ENCODE measurements at places on chromosomes 11 and 22.
A peak's percentile ranks its signal among the peaks of the same experiment; 100 is the strongest.

- no peak for DNase-seq
These were observed 608 bp downstream of the NIPSNAP1 start for GRCh38 chr22:29580200-29580810.

DNA sequence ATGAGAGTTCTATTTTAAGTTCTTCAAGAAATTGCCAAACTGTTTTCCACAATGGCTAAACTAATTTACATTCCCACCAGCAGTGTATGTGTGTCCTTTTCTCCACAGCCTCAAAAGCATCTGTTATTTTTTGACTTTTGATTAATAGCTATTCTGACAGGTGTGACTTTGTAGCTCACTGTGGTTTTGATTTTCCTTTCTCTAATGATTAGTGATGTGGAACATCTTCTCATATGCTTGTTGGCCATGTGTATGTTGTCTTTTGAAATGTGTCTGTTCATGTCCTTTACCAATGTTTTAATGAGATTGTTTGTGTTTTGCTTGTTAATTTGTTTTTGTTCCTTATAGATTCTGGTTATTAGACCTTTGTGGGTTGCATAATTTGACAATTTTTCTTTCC lies 18.0 kb upstream of the RAB38 start:
- no peak for DNase-seq

DNA sequence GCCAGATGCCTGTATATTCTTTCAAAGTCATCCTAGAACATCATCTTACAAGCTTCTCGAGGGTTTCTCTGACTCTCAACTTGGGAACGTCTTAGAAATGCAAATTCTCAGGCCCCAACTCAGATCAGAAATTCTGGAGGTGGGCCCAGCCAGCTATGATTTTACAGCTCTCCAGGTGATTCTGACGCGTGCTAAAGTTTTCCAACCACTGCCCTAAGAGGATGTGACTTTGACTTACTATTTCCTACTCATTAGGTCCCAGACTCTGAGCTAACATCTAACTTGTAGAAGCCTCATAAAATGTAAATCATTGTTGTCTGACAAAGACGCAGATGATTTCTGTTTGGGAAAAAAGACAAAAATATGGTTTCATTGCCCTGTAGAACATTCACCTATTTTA lies 61.1 kb downstream of the IRAG1 start:
- no peak for DNase-seq

GRCh38 chr11:77139201-77139600 lies 11.2 kb downstream of the MYO7A start:
- DNase-seq = no peak

- DNase-seq = no peak
These were observed 35.4 kb upstream of the CRTAM start for GRCh38 chr11:122802876-122803275.

- peak; percentile 38 for DNase-seq
These were observed 720 bp downstream of the UFD1 start for GRCh38 chr22:19478045-19478900.

- no peak for DNase-seq
These were observed 14.6 kb downstream of the CCDC34 start for GRCh38 chr11:27348340-27348873.

DNA sequence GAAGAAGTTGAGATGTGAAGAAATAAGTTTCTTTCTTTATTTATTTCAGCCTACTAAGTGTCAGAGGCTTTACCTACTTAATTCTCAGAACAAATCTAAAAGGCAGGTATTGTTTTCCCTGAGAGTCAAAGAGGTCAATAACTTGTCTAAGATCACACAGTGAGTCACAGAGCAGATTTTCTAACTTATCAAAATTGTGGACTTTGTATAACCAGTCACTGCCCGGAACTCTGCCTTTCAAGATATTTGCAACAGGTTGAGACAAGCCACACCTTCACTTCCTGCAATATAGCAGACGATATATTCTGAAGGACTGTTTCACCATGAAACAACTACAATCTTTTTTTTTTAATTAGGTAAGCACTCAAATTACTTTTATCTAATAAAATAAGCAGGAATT lies 10.5 kb upstream of the MMP3 start:
- no peak for DNase-seq

DNA sequence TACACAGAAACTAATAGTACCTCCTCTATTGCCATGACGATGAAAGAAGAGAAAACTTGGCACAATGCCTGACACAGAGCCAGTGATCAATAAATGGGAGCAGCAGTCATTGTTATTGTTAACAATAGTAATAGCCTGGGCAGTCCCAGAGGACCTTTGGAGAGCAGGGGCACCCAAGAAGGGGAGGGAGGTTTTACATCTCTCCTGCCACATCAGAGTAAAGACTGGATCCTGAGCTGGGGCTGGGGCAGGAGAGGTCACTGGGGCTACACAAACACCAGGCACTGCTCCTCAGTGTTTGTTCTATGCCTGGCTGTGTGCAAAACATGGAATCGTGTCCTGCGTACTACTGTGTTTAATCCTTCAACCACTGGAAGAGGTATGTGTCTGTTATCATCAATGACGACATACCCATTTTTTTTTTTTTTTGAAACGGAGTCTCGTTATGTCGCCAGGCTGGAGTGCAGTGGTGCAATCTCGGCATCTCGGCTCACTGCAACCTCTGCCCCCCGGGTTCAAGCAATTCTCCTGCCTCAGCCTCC lies 25.0 kb upstream of the CREB3L1 start:
- no peak for DNase-seq

GRCh38 chr11:65019824-65020223 lies 5.9 kb downstream of the ARL2 start:
- DNase-seq = no peak

DNA sequence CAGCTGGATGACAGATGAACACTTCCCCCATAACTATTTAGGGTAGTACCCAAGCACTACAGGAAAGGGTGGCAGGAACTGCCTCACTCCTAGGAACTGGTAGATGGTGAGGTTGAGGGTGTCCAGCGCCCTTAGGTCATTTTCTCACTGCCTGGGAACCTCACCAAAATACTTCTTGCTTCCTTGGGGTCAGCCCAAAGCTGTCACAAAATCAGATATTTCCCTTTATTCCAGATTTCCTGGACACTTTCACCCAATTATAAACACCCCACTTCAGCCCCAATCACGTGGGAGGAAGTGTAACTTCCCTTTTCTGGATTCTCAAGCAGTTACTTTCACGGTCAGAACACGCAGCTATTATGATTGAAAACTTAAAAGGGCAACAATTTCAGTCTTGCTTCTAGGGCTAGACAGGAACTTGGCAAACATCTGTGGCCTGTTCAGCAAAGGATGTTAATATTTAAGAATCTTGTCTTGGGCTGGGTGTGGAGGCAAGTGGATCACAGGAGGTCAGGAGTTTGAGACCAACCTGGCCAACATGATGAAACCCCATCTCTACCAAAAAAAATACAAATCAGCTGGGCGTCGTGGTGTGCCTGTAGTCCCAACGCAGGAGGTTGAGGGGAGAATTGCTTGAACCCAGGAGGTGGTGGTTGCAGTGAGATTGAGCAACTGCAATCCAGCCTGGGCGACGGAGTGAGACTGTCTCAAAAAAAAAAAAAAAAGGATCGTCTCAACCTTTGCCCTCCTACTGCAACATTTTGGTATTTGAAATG lies 4.0 kb downstream of the FTH1 start:
- DNase-seq = peak; percentile 35

- no peak for DNase-seq
These were observed 431.4 kb upstream of the CCDC90B start for GRCh38 chr11:83717537-83717936.

- no peak for DNase-seq
These were observed 23.6 kb downstream of the LRRC74B start for GRCh38 chr22:21069375-21069774.

GRCh38 chr11:76777876-76778275 lies 5.3 kb upstream of the TSKU start:
- DNase-seq = no peak

- no peak for DNase-seq
These were observed 141.6 kb upstream of the RASSF10 start for GRCh38 chr11:12867531-12867930.

DNA sequence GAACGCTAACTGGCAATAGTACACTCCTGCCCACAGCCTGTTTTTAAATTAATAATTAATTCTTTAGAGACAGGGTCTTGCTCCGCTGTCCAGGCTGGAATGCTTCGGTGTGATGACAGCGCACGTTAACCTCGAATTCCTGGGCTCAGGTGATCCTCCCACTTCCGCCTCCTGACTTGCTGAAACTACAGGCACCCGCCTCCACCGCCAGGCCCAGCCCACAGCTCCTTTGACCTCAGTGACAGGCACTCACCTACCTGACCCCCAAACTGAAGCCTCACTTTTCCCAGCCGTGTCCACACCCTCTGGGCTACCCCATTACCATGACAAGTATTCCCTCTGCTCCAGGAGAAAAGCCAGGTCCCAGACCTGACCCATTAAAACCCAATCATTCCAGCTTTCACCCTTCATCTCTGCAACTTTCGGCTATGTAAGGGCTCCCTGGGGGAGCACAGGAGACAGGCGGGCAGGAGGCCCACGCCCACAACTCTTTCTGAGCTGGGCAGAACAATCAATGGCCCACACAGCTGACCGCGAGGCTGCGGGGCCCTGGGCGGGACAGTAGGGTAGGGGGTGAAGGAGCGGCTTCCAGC lies 730 bp downstream of the LMNTD2 start:
- no peak for DNase-seq

DNA sequence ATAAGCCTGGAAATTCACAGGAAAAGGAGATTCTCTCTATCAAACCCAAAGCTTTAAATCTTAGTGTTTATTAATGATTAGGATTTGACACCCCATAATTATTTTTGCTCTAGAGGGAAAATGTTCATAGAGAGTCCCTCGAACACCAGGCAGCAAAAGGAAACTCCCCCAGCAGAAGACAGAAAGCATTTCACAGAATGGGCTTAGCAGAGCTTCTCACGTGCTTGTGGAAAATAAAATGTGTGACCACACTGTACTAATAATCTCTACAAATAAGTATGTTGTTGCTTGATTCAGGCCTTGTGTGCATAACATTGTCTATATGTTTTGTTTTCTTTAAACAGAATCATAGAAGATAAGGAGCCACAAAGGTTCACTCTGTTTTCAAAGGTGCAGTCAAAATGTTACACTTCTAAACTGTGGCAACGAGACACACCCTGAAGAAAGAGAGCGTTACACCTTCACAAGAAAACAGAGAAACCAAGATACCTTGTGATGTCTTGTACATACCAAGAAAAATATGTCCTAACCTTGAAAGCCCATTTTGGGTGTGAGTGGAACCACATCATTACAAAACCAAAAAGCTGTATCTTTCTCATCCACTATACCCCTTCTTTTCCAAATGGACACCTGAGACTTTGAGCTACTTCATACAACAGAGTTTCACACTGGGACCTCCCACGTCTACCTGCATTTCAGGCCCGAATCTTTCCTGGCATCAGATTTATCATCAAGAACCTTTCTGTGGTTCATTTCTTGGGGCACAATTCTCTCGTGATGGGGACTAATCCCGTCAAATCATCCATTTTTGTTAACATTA lies 282.5 kb downstream of the ETS1 start:
- DNase-seq = peak; percentile 86

DNA sequence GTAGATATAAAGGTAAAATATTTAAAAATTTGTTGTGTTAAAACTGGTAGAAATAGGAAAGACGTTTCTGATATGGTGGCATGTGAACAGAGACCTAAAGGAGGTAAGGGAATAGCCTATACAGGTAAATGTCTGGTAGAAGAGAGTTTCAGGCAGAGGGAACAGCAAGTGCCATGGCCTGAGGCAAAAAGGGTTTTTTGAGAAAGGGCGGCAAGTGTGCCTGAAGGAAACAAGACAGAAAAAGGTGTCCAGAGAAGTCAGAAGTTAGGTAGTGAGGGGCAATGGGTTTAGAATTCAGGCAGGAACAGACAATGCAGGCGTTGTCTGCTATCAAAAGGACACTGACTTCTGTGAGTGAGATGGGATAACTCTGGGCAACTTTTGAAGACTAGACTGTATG lies 339.7 kb downstream of the DYNC2H1 start:
- DNase-seq = no peak

GRCh38 chr11:8025123-8025522 lies 38.0 kb downstream of the EIF3F start:
- no peak for DNase-seq

DNA sequence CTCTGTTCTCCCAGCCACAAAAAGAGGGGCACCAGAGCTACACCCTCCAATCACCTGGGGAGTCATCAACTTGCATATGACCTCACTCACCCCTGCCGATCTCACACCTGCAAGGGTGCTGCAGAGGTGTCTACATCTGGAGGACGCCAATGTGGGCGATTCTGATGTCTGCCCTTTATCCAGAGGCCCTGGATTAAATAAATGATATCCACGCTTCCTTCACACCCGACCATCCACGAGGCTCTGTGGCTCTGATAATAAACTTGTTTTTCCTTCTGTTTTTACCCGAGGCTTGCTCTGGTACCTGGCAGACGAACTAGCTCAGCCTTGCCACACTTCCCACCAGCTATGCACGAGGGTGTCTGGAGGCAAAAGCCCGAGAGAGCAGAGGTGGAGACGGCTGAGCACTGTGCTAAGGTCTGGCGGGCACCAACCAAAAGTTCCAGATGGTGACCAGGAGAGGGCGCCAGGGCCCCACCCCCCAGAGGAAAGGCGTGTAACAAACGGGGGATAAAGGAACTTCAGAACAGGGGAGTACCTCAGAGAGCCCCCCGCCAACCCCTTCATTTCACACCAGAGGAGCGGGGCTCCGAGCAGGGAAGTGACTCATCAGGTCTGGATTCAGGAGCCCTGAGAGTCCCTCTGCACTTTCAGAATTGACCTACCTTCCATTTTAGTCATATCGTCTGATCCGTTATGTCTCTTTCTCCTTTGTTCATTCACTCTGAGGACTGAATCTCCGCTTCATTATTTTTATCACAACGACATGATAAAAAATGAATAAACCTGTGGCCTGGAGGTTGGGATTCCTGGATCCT lies 13.5 kb downstream of the SCN3B start:
- peak; percentile 29 for DNase-seq

DNA sequence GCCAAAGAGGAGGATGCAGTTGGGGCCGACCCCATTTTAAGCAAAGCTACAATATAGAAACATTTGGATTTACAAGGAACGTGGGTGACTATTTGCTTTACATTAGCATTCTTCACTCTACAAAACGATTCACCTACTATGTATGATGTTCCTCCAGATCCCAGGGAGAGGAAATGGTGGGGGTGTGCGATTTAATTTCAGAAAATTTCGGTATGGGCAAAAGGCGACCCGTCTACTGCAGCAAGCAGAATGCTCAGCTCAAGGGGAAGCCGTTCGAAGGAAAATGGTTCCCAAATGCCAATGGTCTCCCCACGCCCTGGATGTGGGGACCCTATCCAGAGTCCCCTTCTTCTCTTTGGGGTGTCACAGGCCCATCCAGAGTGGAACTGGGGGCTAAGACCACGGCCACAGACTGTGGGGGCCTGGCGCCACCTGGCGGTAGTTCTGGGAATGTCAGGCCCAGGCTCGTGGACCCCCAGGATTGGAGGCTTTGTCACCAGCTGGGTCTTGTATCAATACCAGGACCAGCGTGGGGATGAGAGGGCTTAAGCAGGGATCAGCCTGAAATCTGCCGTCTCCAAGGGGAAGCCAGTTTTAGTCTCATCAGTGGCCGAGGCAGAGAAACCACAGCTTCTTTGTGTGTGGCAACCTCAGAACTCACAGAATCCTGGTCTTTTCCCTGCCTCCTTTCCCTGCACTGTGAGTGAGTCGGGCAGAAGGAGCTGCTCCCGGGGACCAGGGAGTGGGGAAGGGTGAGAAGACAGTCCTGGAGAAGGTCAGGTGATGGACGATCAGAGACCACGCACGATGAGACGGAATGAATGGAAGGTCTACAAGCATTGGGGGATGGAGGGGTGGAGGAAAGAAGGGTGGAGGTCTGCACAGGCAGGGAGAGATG lies 8.4 kb downstream of the LRRC10B start:
- peak; percentile 37 for DNase-seq

- no peak for DNase-seq
These were observed 311 bp downstream of the BRD1 start for GRCh38 chr22:49827271-49827852.

- peak; percentile 67 for DNase-seq
These were observed 18.9 kb downstream of the LIMK2 start for GRCh38 chr22:31230871-31231621.
